ENCODE measurements at places on chromosomes 1 and 21.

DNA sequence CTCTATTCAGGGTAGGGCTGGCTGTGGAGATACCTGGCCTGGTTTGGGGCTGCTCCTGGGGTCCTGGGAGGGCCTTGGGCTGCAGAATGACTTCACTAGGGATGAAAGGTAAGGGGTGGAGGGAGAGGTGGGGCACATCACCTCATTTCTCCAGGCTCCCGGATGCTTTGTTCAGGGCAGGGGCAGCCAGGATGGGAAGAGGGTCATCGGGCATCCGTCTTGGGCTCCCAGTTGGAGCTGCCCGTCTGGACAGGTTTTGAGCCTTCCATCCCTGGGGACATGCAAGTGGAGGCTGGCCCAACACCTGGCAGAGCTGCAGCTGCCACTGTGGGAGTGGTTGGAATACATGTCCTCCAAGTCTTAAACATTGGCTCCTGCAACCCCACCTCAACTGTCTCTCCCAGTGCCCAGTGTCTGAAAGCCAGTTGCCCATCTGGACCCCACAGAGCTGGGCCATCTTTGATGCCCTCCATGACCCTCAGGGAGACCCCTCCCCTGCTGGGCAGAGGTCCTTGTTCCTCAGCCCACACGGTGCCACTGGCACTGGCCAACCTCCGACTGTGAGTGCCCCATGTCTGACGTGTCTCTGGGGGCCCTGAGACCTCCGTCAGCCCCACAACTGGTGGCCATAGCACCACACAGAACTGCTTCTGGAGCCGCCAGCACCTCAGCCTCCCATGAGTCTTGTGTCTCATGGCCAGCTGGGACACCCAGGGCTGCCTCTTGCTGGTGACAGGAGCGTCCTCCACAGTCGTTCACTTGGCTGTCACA lies 52.8 kb downstream of the TRIM11 start:
- no peak for DNase-seq

DNA sequence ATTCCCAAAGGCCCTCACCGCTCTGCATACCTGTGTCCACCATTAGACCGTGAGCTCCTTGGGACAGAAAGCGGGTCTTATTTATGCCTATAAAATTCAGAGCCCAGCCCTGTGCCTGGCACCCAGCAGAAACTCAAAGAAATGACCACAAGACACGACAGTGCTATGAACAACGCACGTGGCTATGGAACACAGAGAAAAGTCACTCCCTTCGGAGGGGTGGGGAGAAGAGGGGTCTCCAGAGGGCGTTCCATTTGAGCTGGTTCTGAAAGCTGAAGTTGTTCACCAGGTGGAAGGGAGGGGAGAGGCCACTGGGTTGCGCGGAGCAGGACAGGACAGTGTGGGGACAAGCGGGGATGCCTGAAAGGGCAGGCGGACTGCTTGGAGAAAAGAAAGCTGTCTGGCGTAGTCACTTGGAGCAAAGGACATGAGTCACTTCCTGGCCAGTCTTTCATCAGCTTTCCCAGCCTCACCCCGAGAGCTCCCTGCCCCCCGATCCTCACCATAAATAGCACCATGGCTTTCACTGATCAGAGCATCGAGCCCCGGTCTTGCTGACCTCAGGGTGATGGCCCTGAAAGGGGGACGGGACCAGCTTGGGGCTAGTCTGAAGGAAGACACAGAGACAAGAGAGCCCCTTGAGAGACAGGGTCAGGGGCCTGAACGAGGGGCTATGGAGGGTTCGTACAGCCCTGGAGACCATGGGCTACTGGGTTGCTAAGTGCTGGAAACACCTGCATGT lies 28.5 kb downstream of the ECE1 start:
- no peak for DNase-seq

GRCh38 chr1:213277036-213277435 lies 226.0 kb downstream of the RPS6KC1 start:
- no peak for DNase-seq

DNA sequence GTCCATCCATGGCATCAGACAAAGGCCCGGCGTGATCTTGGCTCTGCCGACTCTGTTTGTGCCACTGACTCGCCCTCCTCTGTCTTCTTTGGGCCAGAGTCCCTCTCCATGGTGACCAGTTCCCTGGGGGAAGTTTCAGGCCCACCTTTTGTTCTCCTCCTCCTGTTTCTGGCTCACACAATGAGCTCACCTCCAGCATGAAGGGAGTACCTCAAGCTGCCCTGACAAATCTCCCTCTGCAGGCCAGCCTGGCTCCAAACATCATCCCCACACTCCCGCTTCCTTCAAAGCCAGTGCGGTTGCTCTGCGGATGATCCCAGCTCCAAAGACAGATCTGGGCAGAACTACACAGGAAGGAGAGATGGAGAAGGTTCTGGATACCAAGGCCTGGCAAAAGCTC lies 576.6 kb downstream of the NPHP4 start:
- no peak for DNase-seq

GRCh38 chr21:41662161-41662560 lies 104.7 kb downstream of the RIPK4 start:
- DNase-seq, result no peak

DNA sequence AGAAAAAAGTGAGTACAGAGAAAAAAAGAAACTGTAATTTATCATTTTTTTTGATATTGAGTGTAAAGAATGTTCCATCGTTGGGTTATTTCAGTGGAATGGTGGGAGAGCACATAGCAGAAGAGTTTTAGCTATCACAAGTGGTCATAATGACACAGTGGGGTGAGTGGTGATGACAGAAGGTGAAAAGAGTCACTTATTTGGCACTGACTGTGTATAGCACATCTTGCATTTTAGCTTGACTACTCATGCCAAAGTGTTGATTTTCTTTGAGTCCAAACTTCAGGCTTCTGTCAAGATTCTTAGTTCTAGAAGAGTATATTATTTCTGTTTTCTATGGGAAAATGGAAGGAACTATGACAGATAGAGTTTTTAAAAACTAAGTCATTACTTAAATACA lies 261.2 kb downstream of the GRIK1 start:
- no peak for DNase-seq

DNA sequence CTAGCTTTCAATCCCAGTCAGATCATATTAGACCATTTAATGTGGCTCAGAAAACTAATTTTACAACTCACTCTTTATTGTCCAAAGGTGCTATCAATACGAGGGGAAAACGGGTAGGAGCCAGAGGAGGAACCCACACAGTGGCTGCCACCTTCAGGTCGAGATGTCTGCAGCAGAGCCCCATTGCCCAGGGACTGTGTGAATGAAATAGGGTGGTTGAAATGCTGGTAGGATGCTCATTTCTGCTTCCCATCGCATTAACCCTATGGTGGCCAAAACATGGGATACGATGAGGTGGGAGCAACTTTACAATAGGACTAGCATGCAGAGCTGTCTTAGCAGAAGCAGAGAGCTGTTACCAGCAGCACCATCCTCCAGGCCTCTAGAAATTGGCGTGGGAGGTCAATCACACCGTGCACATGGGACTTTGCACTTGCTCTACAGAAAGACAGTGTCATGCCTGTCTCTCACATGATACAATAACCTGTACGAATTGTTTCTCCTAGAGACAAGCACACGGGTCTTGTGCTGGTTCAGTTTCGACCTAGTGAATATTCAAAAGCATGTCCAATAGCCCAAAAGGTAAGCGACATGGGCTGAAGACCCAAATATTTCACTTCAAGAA lies 69.5 kb upstream of the DESI2 start:
- DNase-seq, result no peak

- no peak for DNase-seq
Measured at GRCh38 chr1:248704606-248705005, 2.0 kb upstream of the OR14I1 start.

- DNase-seq, result no peak
Measured at GRCh38 chr1:226637147-226637935, 88.8 kb downstream of the STUM start.

GRCh38 chr1:196209265-196209664 lies 399.0 kb downstream of the KCNT2 start:
- no peak for DNase-seq

- no peak for DNase-seq
Measured at GRCh38 chr1:96361271-96361856, 360.2 kb upstream of the PTBP2 start.

GRCh38 chr1:149995927-149996326 lies 14.6 kb downstream of the OTUD7B start:
- DNase-seq, result no peak

GRCh38 chr1:230376296-230376695 lies 49.8 kb downstream of the PGBD5 start:
- no peak for DNase-seq

DNA sequence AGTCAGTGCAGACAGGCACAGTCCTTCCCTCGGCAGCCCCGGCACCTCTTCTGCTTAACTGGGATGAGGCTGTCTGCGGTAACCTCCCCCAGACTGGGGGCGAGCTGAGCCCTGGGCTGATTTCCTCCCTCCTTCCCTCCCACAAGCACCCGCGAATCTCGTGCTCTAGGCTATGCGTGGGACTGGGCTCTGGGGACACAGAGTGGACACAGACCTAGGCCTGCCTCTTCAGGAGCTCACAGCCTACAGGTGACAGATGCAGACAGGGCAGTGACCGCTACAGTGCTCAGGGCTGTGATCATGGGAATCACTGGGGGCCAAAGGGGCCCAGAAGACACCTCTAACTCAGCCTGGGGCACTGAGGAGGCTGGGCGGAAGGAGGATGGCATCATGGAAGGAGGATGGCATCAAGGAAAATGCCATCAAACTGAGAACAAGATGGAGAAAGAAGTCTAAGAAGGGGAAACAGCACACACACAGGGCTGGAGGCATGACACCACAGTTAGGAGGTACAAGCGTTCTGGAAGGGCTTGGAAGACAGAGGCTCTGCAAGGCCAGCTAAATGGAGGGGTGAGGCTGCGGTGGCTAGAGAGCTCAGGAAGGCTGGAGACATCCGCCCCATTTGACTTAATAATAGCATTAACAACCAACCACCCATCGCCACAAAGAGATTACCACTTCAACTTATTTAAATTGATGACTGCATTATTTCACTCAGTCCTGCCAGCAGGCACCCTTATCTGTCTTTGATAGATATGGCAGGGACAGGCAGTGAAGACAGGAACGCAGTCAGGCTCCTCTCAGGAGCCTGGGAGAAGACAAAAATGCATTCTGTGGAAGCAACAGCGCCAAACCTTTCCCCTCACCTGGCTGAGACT lies 4.2 kb downstream of the TTC39A start:
- no peak for DNase-seq

- no peak for DNase-seq
Measured at GRCh38 chr1:58573705-58574591, 3.1 kb downstream of the TACSTD2 start.

- no peak for DNase-seq
Measured at GRCh38 chr1:214469290-214469689, 82.1 kb downstream of the PTPN14 start.

DNA sequence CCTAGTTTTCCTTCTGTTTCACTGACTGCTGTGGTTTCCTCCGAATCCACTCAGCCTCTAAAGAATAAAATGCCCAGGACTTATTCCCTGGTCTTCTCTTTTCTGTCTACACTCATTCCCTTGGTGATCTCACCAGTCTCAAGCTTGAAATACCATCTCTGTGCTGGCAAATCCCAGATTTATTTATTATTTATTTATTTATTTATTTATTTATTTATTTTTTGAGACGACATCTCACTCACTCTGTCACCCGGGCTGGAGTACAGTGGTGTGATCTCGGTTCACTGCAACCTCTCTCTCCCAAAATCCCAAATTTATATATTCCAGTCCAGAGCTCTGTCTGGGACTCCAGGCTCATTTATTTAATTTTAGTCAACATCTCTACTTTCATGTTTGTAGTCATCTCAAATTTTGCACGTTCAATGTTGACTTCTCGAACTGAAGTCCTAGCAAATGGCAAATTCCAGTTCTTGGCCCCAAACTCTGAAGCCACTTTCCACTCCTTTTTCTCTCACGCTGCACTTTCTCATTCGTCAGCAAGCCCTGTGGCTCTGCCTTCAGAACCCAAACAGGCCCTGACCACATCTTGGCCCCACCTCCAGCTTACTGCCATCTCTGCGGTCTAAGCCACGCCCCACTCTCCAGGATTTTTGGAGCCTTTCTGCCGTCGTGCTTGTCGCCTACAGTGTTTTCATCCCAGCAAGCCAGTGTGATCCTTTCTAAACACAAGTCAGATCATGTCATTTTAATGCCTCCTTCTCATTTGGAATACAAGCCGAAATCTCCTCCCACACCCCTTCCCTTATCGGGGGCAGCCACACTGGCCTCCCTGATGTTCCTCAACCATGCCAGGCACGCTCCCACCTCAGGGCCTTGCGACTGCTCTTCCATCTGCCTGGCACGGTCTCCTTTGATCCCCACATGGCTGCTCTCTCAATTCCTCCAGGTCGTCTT lies 14.2 kb upstream of the TENT5B start:
- DNase-seq, result no peak

- DNase-seq, result no peak
Measured at GRCh38 chr1:179124873-179125272, 43.0 kb downstream of the TOR3A start.

DNA sequence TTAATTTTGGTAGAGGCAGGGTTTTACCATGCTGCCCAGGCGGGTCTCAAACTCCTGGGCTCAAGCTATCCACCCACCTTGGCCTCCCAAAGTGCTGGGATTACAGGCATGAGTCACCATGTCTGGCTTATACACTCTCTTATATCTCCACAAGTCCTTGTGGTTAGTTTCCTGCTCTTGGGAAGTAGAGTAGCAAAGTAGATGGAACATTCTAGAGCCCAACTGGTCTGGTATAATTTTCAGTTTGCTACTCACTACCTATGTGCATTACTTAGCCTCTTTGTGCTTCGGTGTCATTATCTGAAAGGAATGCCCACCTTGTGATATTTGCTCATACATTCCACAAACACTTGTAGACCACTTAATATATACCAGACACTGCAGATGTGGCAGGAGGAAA lies 96.6 kb upstream of the IPO9 start:
- no peak for DNase-seq

GRCh38 chr1:62175568-62176179 lies 19.0 kb upstream of the L1TD1 start:
- DNase-seq, result peak; percentile 71

- no peak for DNase-seq
Measured at GRCh38 chr1:230875370-230875769, 7.0 kb upstream of the C1orf198 start.

GRCh38 chr1:202752774-202753173 lies 42.5 kb upstream of the SYT2 start:
- no peak for DNase-seq

GRCh38 chr1:196152975-196153374 lies 455.3 kb downstream of the KCNT2 start:
- DNase-seq, result no peak

DNA sequence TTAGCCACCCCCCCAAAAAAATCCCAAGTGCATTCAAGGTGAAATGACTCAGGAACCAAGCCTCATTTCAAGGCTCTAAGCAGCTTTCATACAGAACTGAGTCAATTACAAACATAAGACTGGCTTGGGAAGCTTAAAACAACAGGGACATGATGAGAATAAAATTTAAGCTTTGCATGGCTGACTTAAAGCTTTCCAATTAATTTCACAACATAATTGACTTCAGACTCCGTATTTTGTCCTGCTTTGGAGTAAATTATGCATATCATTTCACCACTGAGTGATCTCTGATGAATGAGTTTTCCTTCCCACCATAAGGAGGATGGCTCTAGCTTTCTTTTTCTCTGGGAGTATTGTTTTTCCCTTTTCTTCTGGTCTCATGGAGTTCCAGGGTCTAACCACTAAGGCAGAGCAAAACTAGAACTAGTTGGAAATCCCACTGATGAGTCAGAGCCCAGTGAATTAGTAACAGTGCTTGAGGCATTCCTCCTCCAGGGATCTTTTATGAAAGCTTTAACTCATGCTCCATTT lies 72.8 kb downstream of the XCL2 start:
- DNase-seq, result no peak

- DNase-seq, result no peak
Measured at GRCh38 chr21:31900121-31900895, 27.5 kb downstream of the HUNK start.

GRCh38 chr1:88401313-88401712 lies 282.8 kb upstream of the PKN2 start:
- no peak for DNase-seq

All from H1 (cell line).